Right cardiac atrium (tissue), 5 donors: ENCODE measurements at places on chromosomes 6 and 20. TPM values are rescaled to one million over a fixed set of nuclear protein-coding genes. Genes with fewer than 3 reads are reported as not detected.

MEI4 gene
- 2.8 TPM for total RNA-seq

PERP gene
- total RNA-seq: 44.6 TPM

NOTCH4 gene
- total RNA-seq: 14.4 TPM

USP49 gene
- 1.8 TPM for total RNA-seq

TMC2 gene
- not detected for total RNA-seq
